ENCODE measurements at places on chromosomes 4 and X.

DNA sequence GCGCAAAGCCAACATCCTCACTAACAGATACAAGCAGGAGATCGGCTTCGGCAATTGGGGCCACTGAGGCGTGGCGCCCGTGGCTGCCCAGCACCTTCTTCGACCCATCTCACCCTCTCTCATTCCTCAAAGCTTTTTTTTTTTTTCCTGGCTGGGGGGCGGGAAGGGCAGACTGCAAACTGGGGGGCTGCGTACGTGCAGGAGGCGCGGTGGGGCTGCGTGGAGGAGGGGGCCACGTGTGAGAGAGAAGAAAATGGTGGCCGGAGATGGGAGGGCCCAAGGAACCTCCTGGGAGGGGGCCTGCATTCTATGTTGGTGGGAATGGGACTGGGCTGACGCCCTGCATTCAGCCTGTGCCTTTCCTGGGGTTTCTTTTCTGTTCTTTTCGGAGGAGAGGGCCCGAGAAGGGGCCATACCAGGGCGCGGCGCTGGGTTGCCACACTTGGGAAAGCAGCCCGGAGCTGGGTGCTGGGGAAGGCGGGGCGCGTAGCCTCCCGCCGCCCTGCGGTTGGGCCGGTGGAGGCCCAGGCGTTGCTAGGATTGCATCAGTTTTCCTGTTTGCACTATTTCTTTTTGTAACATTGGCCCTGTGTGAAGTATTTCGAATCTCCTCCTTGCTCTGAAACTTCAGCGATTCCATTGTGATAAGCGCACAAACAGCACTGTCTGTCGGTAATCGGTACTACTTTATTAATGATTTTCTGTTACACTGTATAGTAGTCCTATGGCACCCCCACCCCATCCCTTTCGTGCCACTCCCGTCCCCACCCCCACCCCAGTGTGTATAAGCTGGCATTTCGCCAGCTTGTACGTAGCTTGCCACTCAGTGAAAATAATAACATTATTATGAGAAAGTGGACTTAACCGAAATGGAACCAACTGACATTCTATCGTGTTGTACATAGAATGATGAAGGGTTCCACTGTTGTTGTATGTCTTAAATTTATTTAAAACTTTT lies 4.5 kb downstream of the MID1IP1 start:
- peak; percentile 29 for DNase-seq

DNA sequence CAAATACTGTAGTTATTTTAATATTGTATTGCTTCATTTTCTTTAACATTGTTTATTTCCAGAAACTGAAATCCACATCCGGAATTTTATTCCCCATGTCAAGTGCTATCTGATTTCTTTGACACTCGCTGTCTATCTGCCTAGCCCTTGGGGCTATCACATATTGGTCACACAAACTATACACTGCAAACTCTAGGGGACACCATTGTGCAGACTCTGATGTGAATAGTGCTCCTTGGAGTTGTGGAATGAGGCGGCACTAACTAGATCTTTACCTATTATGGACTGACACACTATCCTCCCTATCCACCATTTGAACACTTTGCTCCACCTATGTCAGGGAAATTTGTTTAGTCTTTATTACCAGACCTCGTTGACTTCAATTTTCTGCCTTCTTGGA lies 534.5 kb downstream of the GLUD2 start:
- DNase-seq, result no peak

- DNase-seq, result no peak
Observed at GRCh38 chrX:33204889-33205288, 6.5 kb downstream of the DMD start.

GRCh38 chr4:112968451-112969159 lies 80.8 kb upstream of the ANK2 start:
- DNase-seq, result no peak

DNA sequence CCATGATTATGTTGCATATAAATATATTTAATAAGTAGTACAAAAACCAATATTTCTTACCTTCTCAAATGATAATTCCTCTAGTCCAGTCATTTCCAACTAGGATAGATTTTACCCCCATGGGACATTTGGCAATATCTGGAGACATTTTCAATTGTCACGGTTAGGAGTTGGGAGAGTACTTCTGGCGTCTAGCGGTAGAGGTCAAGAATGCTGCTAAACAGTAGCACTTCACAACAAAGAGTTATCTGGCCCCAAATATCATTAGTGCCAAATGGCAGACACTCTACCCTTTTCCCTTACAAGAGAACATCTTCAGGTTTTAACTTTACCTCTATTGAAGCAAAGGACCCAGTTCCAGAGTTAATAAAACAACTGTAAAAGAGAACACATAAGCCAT lies 168.1 kb downstream of the FAT4 start:
- DNase-seq, result no peak

GRCh38 chr4:155903453-155903852 lies at the start of gene TDO2:
Gene TDO2 (plus strand): TSS chr4:155903696. CDS start chr4:155903759, 63 bp downstream.
- DNase-seq, result no peak

DNA sequence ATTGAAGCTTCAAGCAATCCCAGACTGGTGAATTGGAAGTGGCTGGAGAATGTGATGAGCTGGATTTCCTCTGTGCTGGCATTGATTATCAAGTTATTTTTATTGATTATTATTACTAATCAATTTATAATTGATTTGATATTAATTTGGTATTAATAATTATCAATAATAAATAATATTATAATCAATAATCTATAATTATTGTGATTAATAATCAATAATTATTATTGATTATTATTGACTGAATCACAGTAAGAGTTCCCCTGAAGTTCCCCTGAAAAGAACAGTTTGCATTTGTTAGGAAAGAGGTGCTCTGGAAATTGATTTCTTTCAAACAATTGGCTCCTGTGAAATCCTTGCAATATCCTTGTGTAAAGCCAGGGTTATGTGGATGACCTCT lies 7.5 kb upstream of the FAM9A start:
- DNase-seq, result no peak

DNA sequence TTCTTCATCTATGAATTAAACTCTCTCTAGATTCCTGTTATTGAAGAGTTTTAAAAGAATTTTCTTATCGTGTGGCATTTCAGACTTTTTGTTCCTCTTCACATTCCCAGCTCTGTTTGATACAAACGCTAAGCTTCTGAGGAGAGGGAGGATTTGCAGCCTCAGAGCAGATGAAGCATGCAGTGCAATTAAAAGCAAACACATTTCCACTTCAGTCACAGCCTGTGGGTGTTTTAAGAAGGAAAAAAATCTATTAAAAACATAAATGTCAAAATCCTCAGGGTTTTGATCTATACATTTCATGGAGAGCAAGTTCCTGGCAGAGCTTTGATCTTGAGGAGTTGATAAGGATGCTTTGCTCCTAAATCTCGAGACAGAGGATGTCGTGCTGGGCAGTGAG lies 442.4 kb upstream of the BOD1L1 start:
- DNase-seq, result no peak
